Ascending aorta (tissue), 2 donors: ENCODE measurements at places on chromosomes 1 and 21. TPM values are rescaled to one million over a fixed set of nuclear protein-coding genes. Genes with fewer than 3 reads are reported as not detected.
A peak's percentile ranks its signal among the peaks of the same experiment; 100 is the strongest.

LCK gene
- not detected for total RNA-seq

- no peak for DNase-seq
- H3K4me1 ChIP-seq, result peaks cover 15% of the 10 kb centered on the region
- no peak overlapping the region for H3K27ac ChIP-seq
These were observed 2.4 kb downstream of the RAB7B start for GRCh38 chr1:206000641-206001339.

KCNQ4 gene
- total RNA-seq, result 14.5 TPM

GRCh38 chr1:39573736-39574624 is 2.6 kb downstream of the PABPC4 start:
- H3K27ac ChIP-seq, result no peak overlapping the region
- no peaks in the 10 kb centered on the region for H3K27me3 ChIP-seq
- H3K36me3 ChIP-seq, result peaks cover 36% of the 10 kb centered on the region
- H3K4me1 ChIP-seq, result peaks cover 3% of the 10 kb centered on the region

GRCh38 chr1:39158327-39159086 is 46.0 kb upstream of the MACF1 start:
- peak overlapping the region; percentile 35 for H3K27ac ChIP-seq
- H3K36me3 ChIP-seq, result no peaks in the 10 kb centered on the region
- H3K4me3 ChIP-seq, result no peak overlapping the region
- no peak for DNase-seq
- peaks cover 9% of the 10 kb centered on the region for H3K4me1 ChIP-seq
- H3K27me3 ChIP-seq, result no peaks in the 10 kb centered on the region

DNA sequence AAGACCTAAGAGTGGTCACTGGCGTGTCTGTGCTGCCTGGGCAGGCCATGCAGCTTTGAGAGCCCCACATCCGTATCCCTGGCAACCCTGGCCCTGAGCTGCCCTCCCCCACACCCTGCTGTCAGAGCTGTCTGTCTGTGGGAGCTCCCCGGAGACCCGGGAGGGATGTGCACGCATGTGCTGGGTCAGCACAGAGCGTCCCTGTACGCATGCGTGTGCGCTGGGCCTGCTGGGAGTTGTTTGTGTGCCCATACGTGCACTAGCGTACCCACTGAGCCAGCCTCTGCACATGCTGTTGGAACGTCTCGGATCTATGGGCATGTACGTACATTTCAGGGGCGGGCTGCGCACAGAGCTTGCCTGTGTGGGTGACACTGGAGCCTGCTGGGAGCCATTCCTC is 89.3 kb downstream of the EPHB2 start:
- DNase-seq, result no peak
- no peaks in the 10 kb centered on the region for H3K4me1 ChIP-seq
- H3K27ac ChIP-seq, result no peak overlapping the region
- H3K4me3 ChIP-seq, result no peak overlapping the region

LIN28A gene
- total RNA-seq, result not detected

GRCh38 chr1:58774027-58774426 is 9.8 kb downstream of the JUN start:
- no peaks in the 10 kb centered on the region for H3K36me3 ChIP-seq
- DNase-seq, result no peak
- H3K4me3 ChIP-seq, result no peak overlapping the region
- peak overlapping the region; percentile 59 for H3K27ac ChIP-seq
- H3K27me3 ChIP-seq, result no peaks in the 10 kb centered on the region

GRCh38 chr1:183914276-183914675 is 109.4 kb downstream of the RGL1 start:
- no peak for DNase-seq
- no peak overlapping the region for H3K27ac ChIP-seq
- no peak overlapping the region for H3K4me3 ChIP-seq
- peaks cover 36% of the 10 kb centered on the region for H3K36me3 ChIP-seq
- peaks cover 4% of the 10 kb centered on the region for H3K4me1 ChIP-seq
- H3K27me3 ChIP-seq, result no peaks in the 10 kb centered on the region

DNA sequence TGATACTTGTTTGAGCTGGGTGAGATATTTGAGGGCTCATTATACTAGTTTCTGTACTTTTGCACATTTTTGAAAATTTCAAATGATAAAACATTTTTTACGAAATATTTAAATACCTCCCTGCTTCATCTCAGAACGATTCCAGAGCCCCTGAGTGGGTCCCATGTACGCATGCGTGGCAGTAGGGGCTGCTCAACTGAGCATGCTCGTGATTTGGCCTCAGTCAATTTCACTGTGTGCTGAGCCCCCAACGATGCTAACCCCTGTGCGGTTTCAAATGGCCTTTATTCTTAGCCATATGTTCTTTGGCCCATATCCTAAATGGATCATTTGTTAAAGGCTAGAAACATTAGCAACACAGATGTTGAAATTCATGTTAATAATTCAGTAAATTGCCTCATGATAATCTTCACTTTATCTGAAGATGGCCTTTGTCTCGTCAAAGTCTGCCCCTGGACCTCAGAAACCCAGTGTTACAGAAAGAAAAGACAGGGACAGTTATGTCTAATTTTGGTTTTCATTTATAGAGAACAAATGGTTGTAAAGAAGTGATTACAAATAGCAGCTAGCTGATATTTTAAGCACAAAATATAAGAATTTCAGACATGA is 108.2 kb downstream of the MRPS6 start:
- no peak overlapping the region for H3K4me3 ChIP-seq
- H3K36me3 ChIP-seq, result no peaks in the 10 kb centered on the region
- peaks cover 3% of the 10 kb centered on the region for H3K4me1 ChIP-seq
- no peaks in the 10 kb centered on the region for H3K27me3 ChIP-seq
- H3K27ac ChIP-seq, result peak overlapping the region; percentile 75

- H3K4me1 ChIP-seq, result no peaks in the 10 kb centered on the region
- H3K27ac ChIP-seq, result no peak overlapping the region
- no peak overlapping the region for H3K4me3 ChIP-seq
- H3K27me3 ChIP-seq, result no peaks in the 10 kb centered on the region
- no peak for DNase-seq
These were observed 147.3 kb downstream of the KAZN start for GRCh38 chr1:14745789-14746188.

DNA sequence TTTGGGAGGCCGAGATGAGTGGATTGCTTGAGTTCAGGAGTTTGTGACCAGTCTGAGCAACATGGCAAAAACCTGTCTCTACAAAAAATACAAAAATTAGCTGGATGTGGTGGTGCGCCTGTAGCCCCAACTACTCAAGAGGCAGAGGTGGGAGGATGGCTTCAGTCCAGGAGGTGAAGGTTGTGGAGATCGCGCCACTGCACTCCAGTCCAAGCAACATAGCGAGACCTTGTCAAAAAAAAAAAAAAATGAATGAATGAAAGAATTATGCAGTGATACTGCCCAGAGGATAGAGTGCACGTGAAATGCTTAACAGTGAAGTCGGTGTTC is 429 bp upstream of the DPH2 start:
- H3K27me3 ChIP-seq, result no peaks in the 10 kb centered on the region
- H3K4me1 ChIP-seq, result peaks cover 8% of the 10 kb centered on the region

SELL gene
- total RNA-seq, result 1.9 TPM

DNA sequence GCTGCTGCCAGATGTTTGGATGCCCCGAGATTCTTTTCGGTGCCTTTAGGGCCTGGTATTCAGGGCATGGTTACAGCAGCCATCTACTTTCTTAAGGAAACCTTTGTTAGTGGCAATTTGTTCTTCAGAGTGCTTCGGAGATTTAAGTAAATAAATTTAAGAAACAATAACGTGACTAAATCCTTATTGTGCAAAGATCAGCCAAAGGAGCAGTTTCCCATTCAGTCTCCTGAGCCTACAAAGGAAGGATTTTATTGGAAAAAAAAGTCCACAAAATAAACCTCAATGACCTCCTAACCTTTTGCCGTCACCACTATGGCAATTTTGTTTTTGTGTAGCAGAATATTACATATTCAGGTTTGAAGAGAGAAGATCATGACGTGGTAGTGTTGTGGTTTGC is 231.1 kb downstream of the PBX1 start:
- no peaks in the 10 kb centered on the region for H3K27me3 ChIP-seq
- H3K4me1 ChIP-seq, result peaks cover 43% of the 10 kb centered on the region
- no peaks in the 10 kb centered on the region for H3K36me3 ChIP-seq
- no peak for DNase-seq

DNA sequence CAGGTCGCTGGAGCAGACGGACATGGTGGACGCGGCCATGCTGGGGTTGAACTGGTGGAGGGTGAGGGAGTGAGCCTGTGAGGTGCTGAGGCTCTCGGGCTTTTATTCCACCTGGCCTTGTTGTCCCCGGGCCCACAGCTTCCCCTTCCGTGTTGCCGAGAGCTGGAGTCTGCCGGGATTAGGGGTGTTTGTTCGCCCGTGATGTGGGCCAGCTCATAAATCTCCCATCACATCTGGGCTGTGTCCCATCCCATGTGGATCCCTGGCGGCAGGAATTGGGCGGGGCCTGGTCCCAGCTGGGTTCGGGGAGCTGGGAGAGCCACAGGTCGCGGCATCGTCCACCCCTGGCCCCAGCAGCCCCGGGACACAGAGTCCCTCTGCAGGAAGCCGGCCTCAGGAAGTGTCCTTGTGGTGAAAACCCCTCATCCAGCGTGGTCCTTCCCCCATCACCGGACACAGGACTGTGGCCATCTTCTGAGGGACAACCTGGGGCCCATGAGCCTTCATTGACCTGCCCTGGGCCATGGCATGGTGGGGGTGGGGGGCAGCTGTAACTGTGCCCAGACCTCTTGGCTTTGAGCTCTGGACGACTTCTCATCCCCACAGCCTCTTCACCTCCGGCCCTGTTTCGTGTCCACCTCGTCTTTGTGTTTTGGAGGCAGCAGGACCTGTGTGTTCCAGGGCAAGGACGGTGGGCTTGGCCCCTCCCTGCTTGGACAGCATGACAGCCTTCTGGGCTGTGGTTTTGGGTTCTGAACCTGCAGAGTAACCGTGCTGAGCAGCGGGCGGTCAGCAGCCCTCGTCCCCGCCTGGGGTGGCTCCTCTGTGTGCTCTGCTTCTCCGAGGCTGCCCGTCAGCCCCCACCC is at the start of gene KRTAP10-6:
TSS of gene KRTAP10-6 (minus strand) at position 60 of the 866 bp plus-strand sequence. CDS start at position 39, 21 bp downstream.
- no peak within 1 kb of the TSS for H3K4me3 ChIP-seq
- H3K27me3 ChIP-seq, result no peaks in the 10 kb centered on the region
- H3K4me1 ChIP-seq, result no peaks in the 10 kb centered on the region
- H3K27ac ChIP-seq, result no peak within 1 kb of the TSS
- no peak for DNase-seq

GRCh38 chr1:84823511-84823910 is 69.5 kb downstream of the LPAR3 start:
- no peak for DNase-seq
- no peaks in the 10 kb centered on the region for H3K4me1 ChIP-seq
- H3K27me3 ChIP-seq, result no peaks in the 10 kb centered on the region
- no peak overlapping the region for H3K27ac ChIP-seq

GRCh38 chr1:63563745-63564144 is 29.5 kb upstream of the PGM1 start:
- no peaks in the 10 kb centered on the region for H3K4me1 ChIP-seq
- H3K36me3 ChIP-seq, result peaks cover 3% of the 10 kb centered on the region
- H3K27ac ChIP-seq, result no peak overlapping the region
- no peak for DNase-seq
- no peaks in the 10 kb centered on the region for H3K27me3 ChIP-seq

GRCh38 chr1:78549331-78549730 is 58.6 kb downstream of the PTGFR start:
- H3K4me3 ChIP-seq, result no peak overlapping the region
- H3K36me3 ChIP-seq, result no peaks in the 10 kb centered on the region
- H3K27me3 ChIP-seq, result no peaks in the 10 kb centered on the region

NBPF11 gene
- total RNA-seq, result 13.8 TPM

INTS7 gene
- total RNA-seq, result 10.5 TPM

DNA sequence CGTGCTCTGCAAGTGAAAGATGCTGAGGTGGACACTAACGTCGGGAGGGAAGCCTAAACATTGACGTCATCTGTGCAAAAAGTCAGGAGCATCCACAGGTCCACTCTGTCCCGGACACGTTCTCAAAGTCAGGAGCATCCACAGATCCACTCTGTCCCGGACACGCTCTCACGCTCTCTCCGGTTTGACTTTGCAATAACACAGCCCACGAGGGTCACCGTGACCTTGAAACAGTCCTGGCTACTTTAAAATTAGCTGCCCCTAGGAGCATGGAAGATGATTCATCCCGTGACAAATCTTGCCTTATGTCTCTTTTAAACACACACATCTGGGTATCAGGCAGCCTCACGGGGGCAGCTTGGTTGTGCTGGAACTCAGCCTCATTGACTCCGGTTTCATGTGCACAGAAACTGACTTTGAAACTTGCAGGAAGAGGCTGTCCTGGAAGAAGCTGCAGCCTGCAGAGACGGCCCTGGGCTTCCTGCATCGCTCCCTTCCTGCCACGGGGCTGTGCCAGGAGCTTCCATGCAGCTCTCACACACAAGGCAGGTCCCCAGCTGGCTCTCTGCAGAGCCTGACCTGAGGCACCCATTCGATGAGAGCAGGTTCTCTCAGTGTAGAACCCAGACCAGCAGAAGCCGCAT is 18.1 kb upstream of the COL18A1 start:
- no peaks in the 10 kb centered on the region for H3K36me3 ChIP-seq
- no peak for DNase-seq
- H3K27me3 ChIP-seq, result no peaks in the 10 kb centered on the region
- no peaks in the 10 kb centered on the region for H3K4me1 ChIP-seq
- H3K27ac ChIP-seq, result peak overlapping the region; percentile 19

GRCh38 chr1:117674521-117675400 is 68.9 kb downstream of the TENT5C start:
- no peaks in the 10 kb centered on the region for H3K36me3 ChIP-seq
- no peaks in the 10 kb centered on the region for H3K27me3 ChIP-seq
- H3K27ac ChIP-seq, result peak overlapping the region; percentile 26
- no peak overlapping the region for H3K4me3 ChIP-seq

GRCh38 chr1:87292684-87293493 is 35.8 kb upstream of the LMO4 start:
- no peaks in the 10 kb centered on the region for H3K36me3 ChIP-seq
- H3K4me1 ChIP-seq, result no peaks in the 10 kb centered on the region
- no peak for DNase-seq

GRCh38 chr21:24112020-24112419 is 1495.3 kb downstream of the MRPL39 start:
- DNase-seq, result no peak
- H3K27ac ChIP-seq, result no peak overlapping the region
- H3K36me3 ChIP-seq, result no peaks in the 10 kb centered on the region
- no peak overlapping the region for H3K4me3 ChIP-seq

ARID4B gene
- 22.5 TPM for total RNA-seq

- H3K36me3 ChIP-seq, result no peaks in the 10 kb centered on the region
- no peak overlapping the region for H3K27ac ChIP-seq
- peaks cover 9% of the 10 kb centered on the region for H3K4me1 ChIP-seq
- H3K4me3 ChIP-seq, result no peak overlapping the region
- DNase-seq, result no peak
- H3K27me3 ChIP-seq, result no peaks in the 10 kb centered on the region
These were observed 30.0 kb downstream of the BATF3 start for GRCh38 chr1:212669600-212669999.

SERTAD4 gene
- total RNA-seq, result 4.0 TPM
